Mucosa of gallbladder (tissue), 1 donor: ENCODE measurements at places on chromosomes 5 and 9.

- no peak for DNase-seq
Measured at GRCh38 chr9:102855641-102856040, 139.5 kb upstream of the CYLC2 start.

DNA sequence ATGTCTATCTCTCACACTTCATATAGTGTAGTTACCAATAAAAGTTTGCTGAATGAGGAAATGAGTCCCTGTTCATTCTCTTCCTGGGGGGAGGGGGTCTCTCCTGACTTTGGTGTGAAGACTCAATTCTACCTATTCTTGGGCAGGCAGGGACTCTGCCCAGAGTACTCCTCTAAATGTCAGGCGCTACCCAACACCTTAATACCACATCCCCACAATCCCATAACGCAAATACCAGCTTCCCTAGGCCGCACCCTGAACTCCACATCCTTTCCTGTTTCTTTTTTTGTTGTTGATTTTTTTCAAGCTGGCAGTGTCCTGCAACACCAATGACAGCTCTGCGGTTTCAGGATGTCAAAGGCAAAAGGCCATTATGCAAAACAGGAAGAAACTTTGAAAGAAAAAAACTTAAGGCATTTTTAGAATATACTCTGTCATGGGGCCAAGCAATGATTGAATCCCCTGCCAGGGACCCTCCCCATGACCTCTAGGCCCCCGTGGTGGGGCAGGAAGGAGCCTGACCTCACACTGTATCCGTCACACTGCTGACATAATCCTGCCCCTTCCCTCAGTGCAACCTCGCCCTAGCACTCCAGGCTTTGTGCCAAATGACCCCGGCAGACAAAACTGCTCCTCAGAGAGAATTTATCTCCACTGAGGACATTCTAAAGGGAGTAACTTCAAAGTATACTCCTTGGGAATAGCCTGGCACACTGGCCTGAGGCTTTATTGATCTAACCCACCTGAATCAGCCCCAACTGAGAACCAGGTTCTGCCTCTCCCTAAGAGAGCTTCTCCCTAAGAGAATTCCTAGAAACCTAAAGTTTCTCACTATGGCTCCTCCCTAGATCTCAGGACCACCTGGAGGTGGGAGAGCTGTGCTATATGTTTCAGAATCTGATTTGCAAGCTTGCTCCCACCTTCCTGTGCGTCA, 8.0 kb downstream of the B4GALT1 start:
- DNase-seq = peak; percentile 74

- DNase-seq = no peak
Measured at GRCh38 chr9:81146684-81147337, 542.5 kb downstream of the TLE1 start.

- no peak for DNase-seq
Measured at GRCh38 chr5:51816427-51816826, 433.2 kb downstream of the ISL1 start.

- no peak for DNase-seq
Measured at GRCh38 chr9:109586993-109587392, 88.9 kb upstream of the PTPN3 start.

- DNase-seq = no peak
Measured at GRCh38 chr5:17999858-18000257, 365.6 kb downstream of the TAF11L14 start.

DNA sequence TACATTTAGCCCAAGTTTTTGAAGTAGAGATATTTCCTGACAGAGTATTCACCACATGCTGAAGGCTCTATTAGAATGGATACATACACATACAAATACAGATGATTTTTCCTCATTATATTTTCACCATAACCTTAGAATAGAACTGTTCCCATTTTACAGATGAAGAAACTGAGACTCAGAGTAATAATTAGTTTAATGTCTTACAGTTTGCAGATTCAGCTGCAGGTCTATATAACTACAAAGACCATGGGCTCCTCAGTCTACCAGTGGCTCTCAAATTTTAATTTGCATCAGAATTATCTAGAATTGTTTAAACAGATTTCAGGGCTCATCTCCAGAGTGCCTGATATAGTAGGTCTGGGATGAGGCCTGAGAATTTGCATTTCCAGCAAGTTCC, 64.4 kb downstream of the GRAMD2B start:
- DNase-seq = no peak

GRCh38 chr5:130868186-130868840, 296.7 kb downstream of the HINT1 start:
- no peak for DNase-seq

GRCh38 chr5:159182691-159183090, 26.7 kb downstream of the RNF145 start:
- no peak for DNase-seq

- DNase-seq = no peak
Measured at GRCh38 chr9:3856592-3856991, 330.8 kb upstream of the RFX3 start.
